ENCODE measurements at places on chromosomes 13 and 19. TPM values are rescaled to one million over a fixed set of nuclear protein-coding genes. Genes with fewer than 3 reads are reported as not detected.

Gene PEG3
- 9.4 TPM for total RNA-seq

DNA sequence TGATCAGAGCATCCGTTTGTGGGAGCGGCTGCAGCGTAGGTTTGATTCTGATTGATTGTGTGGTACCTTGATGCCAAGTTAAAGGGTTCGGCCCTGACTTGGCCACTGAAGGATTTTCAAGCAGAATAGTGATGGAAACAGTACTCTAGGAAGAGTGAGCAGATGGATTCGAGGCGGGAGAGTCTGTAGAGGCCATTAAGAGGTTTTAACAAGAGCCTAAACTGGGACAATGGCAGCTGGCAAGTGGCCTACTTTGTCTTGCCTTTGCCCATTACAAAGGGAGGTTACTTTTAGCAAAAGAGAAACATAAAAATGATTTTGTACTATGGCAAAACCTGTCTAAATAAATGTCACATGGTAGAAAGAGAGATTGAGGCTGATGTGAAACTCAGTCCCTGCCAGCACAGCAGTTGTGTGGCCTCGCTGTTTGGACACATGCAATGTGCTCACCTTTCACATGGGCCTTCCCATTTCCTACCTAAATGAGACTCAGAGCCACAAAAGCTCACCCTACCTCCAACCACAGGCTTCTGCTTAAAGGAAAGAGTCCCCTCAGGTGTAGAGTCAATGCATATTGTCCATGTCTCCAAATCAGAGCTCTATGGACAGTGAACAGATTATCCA is 62.4 kb upstream of the RAP2A start:
- DNase-seq = no peak

Gene WDR62
- total RNA-seq = 3.7 TPM

Gene DHDH
- not detected for total RNA-seq

Gene LILRB4
- 1.9 TPM for total RNA-seq

- no peak for DNase-seq
Observed at GRCh38 chr13:113794764-113795173, 35.7 kb downstream of the TMEM255B start.
